Endodermal cell (in vitro differentiated cells): ENCODE measurements at places on chromosomes 7 and 10.

GRCh38 chr7:55172161-55172560 lies 153.3 kb downstream of the EGFR start:
- H3K27ac ChIP-seq: no peak overlapping the region
- no peak overlapping the region for H3K4me3 ChIP-seq
- no peaks in the 10 kb centered on the region for H3K36me3 ChIP-seq

DNA sequence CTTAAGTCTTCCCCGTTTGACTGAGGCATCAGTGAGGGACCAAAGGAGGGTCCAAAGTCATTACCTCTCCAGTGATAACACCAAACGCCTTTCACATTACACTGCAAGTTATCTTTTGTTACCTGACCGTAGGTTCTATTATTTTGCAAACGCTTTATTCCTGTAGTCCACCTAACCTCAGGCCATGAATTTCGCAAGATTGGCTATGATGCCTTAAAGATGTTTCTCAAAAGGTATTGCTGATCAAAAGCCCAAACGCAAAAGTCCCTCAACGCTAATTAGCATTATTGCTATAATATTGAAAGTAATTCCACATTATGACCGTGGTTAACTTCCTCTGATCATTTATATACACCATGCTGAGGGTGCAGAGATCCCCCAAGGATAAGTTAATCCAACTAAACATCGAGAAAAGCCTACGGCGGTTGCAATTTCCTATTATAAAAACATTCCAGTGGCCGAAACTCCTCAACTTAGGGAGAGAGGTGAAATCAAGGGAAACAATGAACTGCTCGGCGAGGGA lies 649 bp downstream of the DNA2 start:
- DNase-seq: no peak
- H3K36me3 ChIP-seq: peaks cover 36% of the 10 kb centered on the region
- no peaks in the 10 kb centered on the region for H3K4me1 ChIP-seq

DNA sequence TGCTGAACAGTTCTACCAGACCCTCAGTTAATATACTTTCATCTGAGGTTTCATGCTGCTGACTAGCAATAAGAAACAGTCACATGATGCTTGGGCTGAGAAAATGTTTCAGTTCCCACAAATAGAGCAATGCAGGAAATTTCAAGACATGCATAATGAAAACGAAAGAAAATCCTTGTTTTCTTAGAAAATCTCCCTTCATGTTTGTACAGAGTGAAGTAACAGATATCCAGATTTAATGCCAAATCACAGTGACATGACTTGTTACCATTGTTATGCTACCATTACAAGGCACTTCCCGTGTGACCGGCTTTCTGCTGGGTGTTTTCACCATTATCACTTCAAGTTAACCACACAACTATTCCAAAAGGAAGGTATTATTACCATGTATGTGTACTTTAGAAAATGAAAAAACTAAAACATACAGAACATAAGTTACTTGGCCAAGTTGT lies 121.7 kb downstream of the DOCK4 start:
- H3K27me3 ChIP-seq: no peaks in the 10 kb centered on the region
- no peak overlapping the region for H3K27ac ChIP-seq
- no peak for DNase-seq
- no peaks in the 10 kb centered on the region for H3K36me3 ChIP-seq
- H3K4me3 ChIP-seq: no peak overlapping the region

DNA sequence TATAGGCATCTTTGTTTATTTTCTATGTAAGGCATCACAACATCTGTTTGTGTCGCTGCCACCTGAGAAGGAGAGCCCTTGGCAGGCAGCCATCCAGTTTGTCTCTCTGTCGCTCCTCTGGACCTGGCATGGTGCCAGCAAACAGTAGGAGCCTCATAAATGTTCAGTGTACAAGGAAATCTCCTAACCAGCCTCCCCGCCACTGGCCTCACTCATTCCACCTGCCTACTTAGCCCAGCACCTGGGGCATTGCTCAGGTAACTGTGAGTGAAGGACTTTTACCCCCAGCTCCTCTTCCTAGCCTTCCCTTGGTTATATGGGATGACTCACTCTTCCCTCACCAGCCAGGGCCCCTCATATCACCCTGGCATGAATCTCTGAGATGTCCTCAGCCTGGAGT lies 61.7 kb upstream of the NPTX2 start:
- H3K36me3 ChIP-seq: no peaks in the 10 kb centered on the region
- H3K4me3 ChIP-seq: no peak overlapping the region
- no peak overlapping the region for H3K27ac ChIP-seq

DNA sequence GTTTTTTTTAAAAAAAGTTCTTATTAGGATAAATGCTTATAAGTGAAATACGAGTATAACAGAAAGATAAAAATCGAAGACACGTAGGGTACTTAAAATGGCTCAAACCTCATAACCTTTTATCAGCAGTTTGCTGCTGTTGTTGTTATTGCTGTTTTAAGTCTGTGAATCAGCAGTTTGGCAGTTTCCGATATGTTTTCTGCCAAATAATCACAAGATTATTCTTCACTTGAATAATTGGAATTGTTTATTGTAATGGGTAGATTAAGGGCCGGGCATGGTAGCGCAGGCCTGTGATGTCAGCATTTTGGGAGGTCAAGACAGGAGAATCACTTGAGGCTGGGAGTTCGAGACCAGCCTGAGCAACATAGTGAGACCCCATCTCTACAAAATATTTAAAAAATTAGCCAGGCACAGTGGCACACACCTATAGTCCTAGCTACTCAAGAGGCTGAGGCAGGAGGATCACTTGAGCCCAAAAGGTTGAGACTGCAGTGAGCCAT lies 177.6 kb downstream of the VTI1A start:
- no peak overlapping the region for H3K27ac ChIP-seq
- H3K36me3 ChIP-seq: no peaks in the 10 kb centered on the region
- no peaks in the 10 kb centered on the region for H3K27me3 ChIP-seq
- no peaks in the 10 kb centered on the region for H3K4me1 ChIP-seq
- no peak for DNase-seq

- H3K4me1 ChIP-seq: peaks cover 3% of the 10 kb centered on the region
- H3K27ac ChIP-seq: no peak overlapping the region
- H3K4me3 ChIP-seq: no peak overlapping the region
- peaks cover 28% of the 10 kb centered on the region for H3K36me3 ChIP-seq
- no peaks in the 10 kb centered on the region for H3K27me3 ChIP-seq
- DNase-seq: no peak
These were observed 118.3 kb downstream of the MYO3A start for GRCh38 chr10:26052326-26052725.

- peak; percentile 57 for DNase-seq
- H3K27me3 ChIP-seq: no peaks in the 10 kb centered on the region
- peaks cover 12% of the 10 kb centered on the region for H3K4me1 ChIP-seq
- peak overlapping the region; percentile 100 for H3K27ac ChIP-seq
These were observed 553 bp downstream of the VDAC2 start for GRCh38 chr10:75211007-75211691.

GRCh38 chr7:105691082-105691679 lies 109.9 kb upstream of the EFCAB10 start:
- no peak overlapping the region for H3K27ac ChIP-seq
- H3K36me3 ChIP-seq: no peaks in the 10 kb centered on the region
- H3K4me3 ChIP-seq: peak overlapping the region; percentile 22
- DNase-seq: peak; percentile 72
- peaks cover 8% of the 10 kb centered on the region for H3K4me1 ChIP-seq
- no peaks in the 10 kb centered on the region for H3K27me3 ChIP-seq
